ENCODE measurements at places on chromosomes 2 and 18.
A peak's percentile ranks its signal among the peaks of the same experiment; 100 is the strongest.

DNA sequence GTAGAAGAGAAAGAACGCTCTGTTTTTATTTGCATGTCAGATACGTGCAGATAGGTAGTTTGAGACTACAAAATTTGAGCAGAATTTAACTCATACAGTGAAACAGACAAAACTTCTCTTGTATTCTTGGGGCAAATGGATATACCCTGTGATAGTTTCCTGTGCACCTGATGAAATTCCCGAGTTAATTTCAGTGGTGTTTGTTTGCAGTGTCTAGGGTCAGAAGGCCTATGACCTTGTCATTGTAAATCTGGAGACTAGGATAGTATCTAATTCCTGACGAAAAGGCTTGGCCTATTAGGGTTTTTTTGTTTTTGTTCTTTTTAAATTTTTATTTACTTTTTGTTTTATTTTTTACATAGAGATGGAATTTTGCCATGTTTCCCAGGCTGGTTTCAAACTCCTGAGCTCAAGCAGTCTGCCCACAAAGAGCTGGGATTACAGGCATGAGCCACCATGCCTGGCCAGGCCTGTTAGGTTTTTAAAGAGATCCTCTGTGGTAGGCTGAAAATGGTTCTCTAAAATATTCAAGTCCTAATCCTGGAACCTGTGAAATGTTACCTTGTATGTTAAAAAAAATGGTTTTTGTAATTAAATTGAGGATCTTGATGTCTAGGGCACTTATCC, 17.6 kb downstream of the LCLAT1 start:
- DNase-seq, result no peak

GRCh38 chr18:34697233-34697632, 12.9 kb upstream of the DTNA start:
- DNase-seq, result no peak

- DNase-seq, result no peak
Observed at GRCh38 chr18:59941331-59941730, 41.5 kb downstream of the PMAIP1 start.

- DNase-seq, result no peak
Observed at GRCh38 chr18:7291046-7291445, 60.2 kb downstream of the LRRC30 start.

DNA sequence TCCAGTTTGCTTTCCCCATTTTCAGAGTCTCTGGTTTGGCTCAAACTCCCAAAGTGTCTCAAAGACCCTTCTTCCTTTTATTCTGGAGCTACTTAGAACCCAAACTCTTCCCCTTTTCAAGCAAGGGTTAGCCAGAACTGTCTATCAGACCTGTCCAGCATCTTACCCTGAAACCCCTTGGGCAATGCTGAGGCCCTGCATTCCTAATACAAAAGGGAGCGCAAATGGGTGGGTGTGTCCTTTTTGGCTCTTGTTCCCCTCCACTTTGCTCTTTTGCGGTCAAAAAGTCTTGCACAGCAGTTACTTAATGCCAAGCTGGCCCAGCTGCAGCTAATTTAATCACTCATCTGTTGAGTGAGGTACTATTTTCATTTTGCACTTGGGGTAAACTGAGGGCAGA, 231.2 kb upstream of the FOSL2 start:
- no peak for DNase-seq

DNA sequence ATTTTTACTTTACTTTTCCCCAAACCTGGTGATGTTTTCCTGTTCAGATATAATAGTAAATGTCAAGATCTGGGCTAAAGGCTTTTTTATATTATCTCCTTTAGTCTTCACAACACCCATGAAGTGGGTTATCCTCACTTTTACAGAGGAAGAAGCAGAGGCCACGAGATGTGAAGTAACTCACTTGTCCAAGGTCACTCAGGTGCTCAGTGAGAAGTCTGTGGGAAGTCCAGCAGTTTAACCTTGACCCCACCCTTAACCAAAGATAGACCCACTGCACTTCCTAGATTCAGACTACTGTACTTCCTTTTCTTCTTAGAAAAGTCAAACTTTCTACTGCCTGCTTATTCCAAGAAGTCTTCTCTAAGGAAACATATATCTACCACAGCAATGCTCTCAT, 56.3 kb upstream of the STAT1 start:
- DNase-seq, result no peak

DNA sequence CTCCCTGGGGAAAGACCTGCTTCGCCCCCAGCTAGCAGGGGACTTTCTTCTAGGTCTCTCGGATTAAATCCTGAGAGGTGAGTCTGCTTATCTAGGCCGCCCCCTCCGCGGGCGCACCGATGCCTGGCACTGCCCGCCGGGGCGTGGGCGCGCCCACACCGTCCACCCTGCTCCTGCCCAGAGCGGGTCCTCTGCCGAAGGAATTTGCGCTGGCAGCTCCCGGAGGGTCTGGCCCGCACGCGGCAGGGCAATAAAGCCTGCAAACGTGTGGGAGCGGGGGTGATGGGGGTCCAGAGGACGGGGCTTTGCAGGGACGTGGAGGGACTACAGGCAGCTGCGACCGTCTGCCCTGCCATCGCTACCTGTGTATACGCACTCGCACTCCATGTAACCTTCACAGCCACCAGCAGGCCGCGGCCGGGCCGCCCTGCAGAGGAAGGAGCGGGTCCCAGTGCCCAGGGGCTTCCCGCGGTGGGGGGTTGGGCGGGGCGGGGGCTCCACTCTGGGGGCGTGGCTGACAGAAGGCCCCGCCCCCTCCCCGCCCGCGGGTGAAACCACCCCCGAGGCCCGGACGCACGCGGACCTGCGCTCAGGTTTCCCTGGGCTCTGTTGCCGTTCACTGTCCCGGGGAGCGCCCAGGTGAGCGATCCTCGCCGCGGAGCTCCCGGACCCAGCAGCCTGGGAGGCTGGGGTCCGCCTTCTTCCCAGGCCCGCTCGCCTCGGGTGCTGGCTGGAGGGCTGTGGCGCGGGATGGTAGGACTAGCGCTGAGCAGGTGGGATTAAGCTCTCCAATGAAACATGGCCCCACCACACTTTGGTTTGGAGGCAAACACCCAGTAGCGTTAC, 174.5 kb upstream of the HS6ST1 start:
- peak; percentile 15 for DNase-seq

DNA sequence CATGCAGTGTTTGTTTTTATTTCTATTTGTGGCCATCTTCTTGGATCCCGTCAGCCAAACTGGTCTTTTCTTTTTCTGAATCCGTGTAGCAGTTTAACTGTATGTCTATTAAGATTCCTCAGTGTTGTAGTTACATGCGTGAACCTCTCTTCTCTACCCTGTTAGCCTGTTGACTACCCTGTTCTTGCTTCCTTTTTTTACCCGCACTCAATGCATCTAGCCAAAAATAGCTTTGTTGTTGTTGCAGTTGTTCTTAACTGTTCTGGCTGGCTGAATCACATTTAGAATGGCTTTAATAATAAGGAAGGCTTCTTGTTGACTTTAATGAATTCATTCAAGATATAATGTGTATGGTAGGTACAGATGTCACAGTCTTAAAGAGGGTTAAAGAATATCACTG, 137.1 kb downstream of the LCLAT1 start:
- DNase-seq, result no peak

GRCh38 chr2:196515608-196516007, 123.9 kb upstream of the CCDC150 start:
- no peak for DNase-seq

GRCh38 chr2:150876251-150876950, 385.3 kb downstream of the RBM43 start:
- no peak for DNase-seq

DNA sequence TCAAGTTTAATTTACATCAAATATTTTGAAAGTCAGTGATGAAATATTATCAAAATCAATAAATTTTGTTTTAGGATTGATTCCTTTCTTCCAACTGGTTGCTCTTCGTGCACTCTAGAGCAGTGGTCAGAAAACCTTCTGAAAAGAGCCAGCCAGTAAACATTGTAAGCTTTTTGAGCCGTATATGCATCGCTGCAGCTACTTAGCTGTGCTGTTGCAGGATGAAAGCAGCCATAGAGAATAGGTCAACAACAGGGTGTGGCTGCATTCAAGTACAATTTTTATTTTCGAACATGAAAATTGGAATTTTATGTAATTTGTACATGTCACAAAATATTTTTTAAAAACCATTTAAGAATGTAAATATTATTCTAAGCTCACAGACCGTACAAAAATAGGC, 94.9 kb downstream of the MGAT5 start:
- DNase-seq, result no peak

GRCh38 chr2:233244818-233245217, 6.7 kb upstream of the ATG16L1 start:
- DNase-seq, result no peak

DNA sequence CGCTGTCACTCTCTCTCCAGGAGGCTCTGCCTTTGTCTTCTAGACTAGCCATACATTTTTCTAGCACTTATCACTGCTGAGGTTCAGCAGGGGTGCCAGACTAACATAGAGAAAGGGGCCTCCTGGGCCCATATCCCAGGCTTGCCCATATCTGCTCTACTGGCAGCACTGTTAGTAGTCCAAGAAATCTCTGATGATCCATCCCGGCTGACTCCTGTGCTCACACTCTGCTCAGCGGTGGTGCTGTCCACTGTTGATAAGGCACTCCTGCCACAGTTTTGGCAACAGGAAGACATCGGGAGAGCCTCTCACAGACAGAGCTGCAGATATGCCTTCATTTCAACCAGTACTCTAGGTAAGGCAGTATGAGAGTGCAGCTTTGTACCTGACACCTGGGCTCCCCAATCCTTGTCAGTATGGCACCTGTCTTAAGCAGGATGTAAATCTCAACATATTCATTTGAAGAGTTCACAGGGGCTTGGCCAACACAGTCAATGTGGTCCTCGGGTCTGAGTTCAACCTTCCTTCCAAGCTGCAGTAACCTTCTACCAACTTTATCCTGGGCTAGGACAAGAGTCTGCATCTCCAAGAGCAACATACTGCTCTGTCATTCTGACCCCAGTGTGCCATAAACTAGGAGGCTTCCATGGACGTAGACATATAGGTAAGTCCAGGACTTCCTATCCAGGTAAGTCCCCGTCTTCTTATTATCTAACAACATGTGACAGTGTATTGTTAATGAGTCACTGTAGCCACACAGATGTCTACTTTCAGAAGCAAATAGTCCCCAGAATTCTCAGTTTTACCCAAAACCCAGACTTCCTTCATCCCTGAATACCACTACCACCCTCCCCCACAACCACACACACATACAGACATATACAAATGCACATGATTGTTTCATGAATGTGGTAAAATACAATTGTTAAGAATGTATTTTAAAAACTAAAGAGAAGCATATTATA, 16.2 kb downstream of the KLF7 start:
- DNase-seq, result no peak

DNA sequence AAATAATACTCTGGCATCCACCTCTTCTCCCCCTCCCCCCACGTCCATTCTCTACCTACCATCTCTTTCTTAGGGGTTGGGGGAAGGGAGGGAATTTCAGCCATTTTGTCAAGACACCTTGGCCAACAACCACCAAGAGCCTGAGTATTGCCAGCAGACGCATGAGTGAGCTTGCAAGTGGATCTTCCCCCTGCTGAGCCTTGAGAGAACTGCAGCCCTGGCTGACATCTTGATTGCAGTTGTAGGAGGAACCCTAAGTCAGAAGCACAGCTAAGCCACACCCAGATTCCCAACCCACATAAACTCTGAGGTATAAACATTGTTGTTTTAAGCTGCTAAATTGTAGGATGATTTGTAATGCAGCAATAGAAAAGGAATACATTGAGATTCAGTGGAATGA, 165.6 kb downstream of the TMEFF2 start:
- peak; percentile 36 for DNase-seq

DNA sequence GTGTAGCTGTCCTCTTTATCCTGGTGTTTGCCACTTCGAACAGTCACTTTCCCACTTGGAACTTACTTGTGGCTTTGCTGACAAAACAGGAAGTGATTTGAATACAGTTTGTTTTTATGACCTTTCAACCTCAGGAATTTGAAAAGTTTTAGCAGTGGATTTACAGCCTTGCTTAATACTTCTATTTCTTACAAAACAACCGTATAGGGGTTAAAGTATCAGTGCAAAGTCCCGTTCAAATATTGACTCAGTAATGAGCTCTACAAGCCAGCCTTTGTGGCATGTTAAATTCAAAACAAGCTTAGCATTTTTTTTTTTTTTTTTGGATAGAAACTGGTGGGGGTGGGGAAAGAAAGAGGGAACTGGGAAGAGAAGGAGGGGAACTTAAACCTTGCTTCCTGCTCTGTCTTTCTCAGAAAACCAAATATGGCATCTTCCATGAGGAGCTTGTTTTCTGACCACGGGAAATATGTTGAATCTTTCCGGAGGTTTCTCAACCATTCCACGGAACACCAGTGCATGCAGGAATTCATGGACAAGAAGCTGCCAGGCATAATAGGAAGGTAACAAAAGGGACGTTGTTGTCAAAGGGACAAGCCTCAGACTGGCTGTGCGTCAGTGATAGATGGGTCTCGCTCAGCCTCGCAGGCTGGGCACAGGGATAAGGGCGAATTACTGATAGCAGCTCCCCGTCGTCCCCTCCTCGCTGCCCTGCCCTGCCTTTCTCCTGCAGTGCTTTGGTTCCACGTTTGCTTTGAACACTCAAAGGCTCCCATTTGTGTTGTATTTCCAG, at the start of gene HNMT:
Gene HNMT, plus strand, starts transcription at position 408 of the 793 bp plus-strand sequence. Its CDS starts 19 bp downstream, at position 427.
- peak; percentile 66 for DNase-seq

- no peak for DNase-seq
Observed at GRCh38 chr18:65329010-65329409, 421.8 kb upstream of the CDH7 start.

DNA sequence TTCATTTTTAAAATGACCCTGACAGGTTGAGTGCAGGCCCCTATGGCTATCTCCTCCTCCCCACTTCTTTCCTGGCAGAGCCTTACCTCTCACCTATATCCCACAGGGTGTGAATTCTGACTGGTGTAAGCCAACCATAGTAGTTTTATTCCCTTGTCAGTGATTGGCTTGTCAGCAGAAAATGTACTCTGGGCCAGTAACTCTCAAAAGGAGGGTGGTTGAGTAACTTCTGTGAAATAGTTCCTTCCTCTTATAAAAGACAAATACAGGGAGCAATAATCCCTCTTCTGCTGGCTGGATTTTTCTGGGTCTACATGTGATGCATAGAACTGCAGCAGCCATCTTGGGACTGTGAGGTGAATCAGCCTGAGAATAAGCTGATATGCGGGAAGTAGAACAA, 83.4 kb downstream of the RAPH1 start:
- no peak for DNase-seq

DNA sequence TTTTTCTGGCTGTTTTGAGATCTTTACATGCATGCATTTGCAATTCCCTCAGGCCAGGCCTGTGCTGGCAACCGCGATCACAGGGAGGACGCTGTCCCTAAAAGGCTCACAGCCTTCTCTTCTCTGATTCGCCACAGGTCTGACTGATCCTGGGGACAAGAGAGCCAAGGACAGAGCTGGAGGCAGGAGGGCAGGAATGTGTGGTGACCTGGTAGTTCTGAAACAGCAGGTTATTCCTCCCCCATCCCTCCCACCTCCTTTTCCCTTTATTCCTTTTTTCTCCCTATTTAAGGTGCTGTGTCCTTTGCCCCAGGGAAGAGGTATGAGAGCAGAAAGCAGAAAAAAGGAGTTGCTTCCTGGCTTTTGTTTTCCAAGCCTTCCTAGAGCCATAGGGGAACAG, 21.9 kb downstream of the TMEM177 start:
- DNase-seq, result no peak

DNA sequence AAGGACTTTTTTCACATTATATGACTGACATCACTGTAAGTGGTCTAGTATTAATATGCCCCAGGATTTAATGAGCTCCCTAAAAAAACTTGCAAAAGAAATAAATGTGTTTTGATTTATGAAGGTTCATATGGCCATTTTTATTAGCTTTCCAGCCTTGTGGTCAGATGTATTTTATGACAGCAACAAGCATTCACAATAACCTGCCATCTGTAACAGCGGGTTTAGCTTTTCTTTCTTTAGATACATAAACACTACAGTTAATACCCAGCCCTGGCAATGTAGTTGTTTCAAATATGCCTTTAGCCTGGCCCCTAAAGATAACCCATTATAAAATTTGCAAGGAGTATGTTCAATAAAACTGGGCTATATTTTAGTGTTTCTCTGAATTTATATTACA, 1063.8 kb downstream of the SOCS6 start:
- no peak for DNase-seq
